ENCODE measurements at places on chromosomes 6 and 20.

DNA sequence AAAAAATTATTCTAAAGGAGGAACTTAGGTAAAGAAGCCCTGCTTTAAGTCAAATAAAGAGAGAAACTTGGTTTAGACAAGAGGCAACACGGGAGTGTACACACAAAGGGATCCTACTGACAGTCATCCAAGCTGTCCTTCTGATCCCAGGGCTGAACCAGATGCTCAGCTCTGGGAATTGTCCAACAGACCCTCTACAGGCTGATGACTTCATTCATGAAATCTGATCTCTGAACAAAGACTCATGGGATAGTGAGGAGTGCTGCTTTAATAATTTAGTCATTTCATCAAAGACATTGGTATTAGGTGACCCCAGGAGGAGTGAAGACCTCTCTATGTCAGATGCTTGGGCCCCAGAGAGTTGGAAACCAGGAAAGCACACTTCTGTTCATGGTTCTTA is 65.6 kb upstream of the ARMH2 start:
- DNase-seq: no peak

DNA sequence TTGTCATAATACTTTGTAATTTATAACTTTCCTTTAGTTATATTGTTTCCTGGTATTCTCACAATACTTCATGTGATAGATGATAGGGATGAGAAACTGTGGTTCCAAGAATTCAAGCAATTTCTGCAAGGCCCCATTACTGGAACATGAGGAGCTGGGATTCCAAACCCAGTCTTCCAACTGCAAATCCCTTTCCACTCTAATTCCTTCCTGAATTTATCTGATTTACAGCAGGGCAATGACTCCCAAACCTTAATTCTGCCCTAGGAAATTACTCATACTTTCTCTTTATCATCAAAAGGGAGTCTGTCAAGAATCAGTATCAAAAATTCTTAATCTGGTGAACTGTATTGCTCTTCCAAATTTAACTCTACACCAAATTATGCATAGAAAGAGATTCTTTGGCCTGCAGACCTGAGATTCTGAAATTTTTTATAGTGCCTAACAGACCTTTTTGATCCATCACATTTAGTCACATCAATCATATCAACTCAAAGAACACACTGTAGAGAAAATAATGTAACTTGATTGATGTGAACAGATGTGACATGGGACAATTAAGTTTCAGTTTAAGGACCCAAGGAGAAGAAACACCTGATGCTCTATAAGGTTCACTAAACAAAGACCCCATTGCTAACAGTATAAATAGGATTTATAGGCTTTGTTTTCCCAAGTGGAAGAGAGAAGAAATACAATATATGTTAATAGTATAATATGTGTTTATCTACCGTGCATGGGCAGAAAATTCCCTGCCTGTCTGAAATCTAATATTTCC is 41.5 kb upstream of the GJA1 start:
- no peak for DNase-seq

DNA sequence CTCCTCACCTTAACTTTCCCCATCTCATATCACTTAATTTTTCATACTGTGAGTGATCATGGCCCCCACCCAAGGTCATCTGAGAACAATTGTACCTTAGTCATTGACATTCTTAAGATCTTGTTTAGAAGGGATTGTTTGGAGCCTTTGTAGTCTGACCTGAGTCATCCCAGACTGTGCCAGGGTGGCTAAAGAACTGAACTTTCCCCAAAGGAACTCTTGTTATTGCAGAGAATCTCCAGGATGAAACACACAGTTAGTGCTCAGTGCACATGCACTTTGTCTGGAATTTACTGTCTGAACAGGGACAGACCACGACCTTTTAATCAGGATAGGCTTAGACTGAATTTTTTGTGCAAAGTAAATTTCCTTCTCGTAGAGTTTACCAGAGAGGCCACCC is 112.6 kb upstream of the CCN2 start:
- DNase-seq: no peak

DNA sequence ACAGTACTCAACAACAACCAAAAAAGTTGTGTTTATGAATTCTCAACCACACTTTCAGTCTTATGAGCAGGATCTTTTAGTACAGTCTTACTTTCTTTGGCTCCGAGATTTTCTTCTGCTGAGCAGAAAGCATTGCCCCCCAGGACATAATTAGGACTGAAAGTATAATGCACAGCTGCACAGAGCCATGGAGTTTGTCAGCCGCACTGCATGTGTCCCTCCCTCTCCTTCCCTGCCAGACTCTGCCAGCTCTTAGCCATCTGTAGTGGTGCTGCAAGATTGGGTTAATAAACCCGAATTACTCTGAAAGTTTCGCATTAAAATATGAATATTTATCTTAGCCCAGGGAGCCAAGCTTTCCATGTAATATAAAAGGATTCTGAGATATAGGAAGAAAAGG is 179.6 kb upstream of the PTCHD4 start:
- DNase-seq: no peak

DNA sequence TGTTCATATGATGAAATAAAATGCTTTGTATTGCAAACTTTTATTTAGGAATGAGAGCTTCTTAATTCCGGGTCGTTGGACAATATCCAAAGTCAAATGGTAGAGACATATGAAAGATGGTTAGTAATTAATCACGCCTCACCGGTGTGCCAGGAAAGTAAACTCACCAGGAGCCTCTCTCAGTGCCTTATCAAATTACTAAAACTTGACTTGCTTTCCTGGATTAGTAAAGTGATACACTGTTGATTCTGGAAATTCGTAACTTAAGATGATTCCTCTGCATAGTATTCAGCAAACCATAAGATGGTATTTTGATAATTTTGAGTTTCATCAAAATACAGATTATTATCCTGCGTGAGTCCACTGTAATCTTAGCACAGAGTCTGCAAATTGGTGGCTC is 115.2 kb downstream of the PAX1 start:
- no peak for DNase-seq

DNA sequence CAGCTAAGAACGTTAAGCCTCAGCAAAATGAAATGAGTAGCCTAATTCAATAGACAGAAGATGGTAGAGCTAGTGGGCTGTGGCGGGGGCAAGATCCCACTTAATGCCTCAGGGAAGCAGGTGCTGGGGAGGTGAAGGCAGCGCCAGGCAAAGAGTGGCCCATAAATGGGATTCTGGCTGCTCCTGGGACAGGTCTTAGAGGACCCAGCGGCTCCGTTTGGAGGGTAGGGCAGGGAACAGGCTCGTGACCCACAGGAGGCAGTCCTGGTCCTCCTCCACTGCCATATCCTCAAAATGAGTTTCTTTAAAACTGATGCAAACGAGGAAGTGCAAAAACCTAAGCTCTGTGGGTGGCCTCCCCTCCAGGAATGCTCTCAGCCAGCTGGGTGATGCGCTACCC is 32.7 kb downstream of the SAYSD1 start:
- DNase-seq: no peak

- DNase-seq: no peak
Observed at GRCh38 chr6:139508023-139508422, 133.6 kb upstream of the CITED2 start.

DNA sequence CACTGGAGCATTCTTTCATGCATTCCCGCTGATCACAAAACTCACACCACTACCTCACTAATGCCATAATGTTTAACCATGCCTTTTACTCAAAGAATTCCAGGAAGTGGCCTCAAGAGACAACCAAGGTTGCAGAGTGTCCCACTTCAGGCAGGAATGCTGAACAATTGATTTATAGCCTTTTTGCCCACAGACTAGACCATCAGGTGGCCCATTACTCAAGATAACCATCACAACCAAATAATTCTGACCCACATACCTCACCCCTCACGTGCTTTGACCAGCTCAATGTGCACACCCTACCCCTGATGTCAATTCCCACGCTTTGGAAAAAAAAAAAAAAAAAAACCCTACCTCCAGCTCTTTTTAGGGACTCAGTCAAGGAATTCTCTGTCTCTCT is 220.6 kb upstream of the UFL1 start:
- no peak for DNase-seq

DNA sequence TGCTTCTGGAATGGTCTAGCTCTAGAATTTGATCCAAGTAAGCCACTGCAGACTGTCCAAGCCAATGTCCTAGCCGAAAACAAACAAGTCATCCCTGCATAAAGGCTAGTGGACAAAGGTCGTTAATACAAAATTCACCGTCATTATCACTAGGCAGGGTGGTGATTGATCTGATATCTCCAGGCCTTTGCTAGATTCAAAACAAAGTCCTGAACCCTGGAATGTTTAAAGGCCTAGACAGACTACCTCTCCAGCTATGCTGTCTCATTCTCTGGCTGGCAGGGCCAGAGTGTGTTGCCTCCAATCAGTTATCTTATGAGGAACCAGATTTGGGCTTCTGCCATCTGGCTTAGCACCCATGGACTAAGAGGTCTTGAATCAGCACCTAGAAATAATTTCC is 38.3 kb downstream of the MAP7 start:
- DNase-seq: no peak

DNA sequence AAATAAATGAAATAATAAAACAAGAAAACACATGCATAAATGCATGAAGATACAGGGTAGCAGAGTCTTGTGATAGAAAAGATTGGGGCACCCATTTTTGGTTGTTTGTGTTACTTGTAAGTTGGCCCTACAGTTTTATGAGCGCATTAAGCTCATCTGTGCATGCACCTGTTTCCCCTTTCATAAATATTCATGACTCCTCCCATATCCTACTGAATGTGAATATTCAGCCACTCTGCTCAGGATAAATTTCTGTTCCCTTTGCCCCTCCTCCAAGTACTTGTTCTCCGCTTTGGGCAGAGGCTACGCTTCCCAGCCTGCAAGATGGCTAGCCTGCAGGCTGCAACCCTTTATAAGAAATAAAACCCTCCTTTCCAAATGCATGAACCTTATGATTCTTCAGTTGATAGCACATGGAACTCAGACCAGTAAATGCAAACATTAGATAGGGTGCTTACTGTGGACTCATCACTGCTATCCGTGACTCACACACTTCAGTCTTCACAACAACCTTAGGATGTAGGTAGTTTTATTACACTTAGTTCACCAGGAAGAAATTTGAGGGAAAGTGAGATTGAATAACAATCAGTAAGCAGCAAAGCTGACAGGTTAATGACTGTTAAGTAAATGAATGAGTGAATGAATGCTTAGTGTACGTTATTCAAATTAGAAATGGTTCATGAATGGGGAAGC is 15.0 kb downstream of the ALDH8A1 start:
- no peak for DNase-seq

DNA sequence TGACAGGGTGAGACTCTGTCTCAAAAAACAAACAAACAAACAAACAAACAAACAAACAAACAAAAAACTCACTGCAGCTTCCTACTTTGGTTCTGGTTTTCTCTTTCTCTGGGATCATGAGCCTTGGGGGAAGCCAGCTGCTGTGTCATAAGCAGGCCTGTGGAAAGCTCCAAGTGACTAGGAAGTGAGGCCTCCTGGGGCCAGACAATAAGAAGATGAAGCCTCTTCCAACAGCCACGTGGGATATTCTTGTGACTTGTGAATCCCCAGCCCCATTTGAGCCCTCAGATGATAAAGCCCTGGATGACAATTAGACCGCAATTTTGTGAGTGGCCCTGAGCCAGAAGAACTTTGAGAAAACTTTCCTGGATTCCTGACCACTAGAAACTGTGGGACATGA is 11.4 kb downstream of the HLA-A start:
- no peak for DNase-seq

DNA sequence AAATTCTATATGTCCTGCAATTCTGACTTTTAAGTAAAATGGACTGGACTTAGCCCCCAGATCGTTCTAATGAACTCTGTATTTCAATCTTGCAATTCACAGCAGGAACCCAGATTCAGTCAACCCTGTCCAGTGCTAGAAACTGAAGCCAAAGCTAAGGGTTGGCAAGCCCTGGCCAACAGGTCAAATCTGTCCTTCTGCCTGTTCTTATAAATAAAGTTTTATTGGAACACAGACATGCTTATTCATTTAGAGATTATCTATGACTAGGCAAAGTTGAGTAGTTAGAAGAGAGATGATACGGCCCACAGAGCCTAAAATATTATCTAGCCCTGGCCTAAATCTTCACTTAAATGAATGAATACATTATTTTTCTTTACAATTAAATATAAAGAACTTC is 339.2 kb upstream of the JARID2 start:
- no peak for DNase-seq

GRCh38 chr20:59682603-59683002 is 78.3 kb downstream of the PHACTR3 start:
- DNase-seq: no peak

DNA sequence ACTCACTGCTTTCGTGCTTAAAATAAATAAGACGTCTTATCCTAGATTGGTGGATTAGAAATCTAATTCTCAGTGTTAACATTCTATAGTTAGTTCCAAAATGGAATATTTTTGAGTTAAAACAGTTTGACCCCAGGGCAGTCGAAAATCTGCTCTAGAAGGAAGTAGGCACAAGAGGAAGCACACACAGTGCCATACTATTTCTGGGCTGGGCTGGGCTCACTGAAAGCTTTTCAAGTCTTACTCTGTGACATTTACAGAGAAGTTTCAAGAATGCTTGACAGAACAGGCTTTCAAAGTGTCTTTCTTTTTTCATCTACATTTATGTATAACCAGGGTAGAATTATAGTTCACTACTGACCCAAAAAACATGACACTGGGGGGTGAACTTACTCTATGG is 209.8 kb downstream of the SOD2 start:
- DNase-seq: no peak

DNA sequence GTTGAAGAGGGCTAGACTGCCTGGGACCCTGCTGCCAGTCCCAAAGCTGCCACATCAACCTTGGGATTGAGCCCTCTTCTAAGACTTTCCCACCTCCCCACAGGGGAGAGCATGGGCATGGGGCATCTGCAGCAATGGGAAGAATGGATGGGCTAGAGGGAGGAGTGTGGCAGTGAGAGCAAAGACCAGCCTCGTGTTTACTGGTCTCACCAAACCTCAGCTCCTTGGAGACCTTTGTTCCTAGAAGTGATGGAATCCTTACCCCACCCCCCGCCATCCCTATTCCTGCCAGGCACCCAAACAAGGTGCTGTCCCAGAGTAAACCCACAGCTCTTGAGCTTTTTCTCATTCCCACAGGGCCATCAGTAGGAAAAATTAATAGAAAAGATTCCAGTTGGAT is 20.0 kb upstream of the ARMC12 start:
- DNase-seq: no peak

GRCh38 chr6:51339728-51340127 is 521.1 kb downstream of the TFAP2B start:
- DNase-seq: no peak

- DNase-seq: no peak
Observed at GRCh38 chr20:36881888-36882287, 6.0 kb downstream of the TLDC2 start.

DNA sequence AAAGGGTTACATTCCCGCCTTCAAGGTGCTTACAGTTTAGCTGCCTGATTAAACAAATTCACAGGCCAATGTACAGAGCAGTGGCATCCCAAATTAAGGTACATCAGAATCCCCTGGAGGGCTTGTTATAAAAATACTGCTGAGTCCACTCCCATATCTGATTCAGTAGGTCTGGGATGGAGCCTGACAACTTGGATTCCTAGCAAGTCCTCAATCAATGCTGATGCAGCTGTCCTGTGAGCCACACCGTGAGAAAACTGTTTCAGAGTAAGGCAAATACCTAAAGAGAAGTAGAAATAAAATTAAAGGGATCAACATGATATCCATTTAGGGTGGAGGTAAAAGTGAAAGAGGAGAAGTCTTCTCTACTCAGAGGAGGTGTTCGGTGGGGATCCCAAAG is 16.5 kb downstream of the NHSL1 start:
- no peak for DNase-seq

All from T-helper 22 cell (primary cell).